ENCODE measurements at places on chromosomes 2 and 18.

DNA sequence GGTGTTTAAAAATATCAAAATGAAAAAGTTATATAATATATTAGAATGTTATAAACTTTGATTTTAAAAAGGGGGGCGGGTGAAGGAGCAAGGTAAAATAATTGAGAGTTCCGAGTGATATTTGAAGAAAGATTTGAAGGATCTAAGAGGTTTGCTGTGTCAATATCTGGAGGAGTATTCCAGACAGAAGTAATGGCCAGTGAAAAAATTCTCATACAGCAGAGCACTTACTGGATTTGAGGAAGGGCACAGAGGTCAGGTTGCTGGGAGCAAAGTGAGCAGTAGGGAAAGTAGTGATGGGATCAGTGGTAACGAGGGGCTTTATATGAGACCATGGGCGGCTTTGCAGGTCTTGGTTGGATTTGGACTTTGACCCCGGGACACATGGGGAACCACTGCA is 531.5 kb downstream of the ADCYAP1 start:
- DNase-seq = no peak

- DNase-seq = no peak
Measured at GRCh38 chr2:35831385-35831784, 524.2 kb upstream of the CRIM1 start.

DNA sequence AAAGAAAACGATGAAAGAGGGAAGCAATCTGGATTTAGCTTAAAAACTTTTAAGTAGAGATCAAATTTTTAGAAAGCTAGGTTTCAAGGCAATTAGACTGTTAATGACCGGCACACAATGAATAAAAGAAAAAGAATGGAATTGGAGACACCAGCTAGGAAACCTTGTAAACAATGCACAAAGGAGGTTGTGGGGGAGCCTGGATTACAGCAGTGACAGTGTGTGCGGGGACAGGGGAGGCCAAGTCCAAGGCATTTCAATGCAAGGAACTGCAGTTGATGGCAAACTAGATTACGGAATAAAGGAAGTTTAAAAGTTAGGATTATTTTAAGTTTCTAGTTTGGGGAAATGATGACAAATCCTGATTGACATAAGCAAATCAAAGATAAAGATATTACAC is 74.5 kb downstream of the DTNB start:
- DNase-seq = no peak

GRCh38 chr2:177639262-177639914 is 246.8 kb downstream of the AGPS start:
- no peak for DNase-seq

DNA sequence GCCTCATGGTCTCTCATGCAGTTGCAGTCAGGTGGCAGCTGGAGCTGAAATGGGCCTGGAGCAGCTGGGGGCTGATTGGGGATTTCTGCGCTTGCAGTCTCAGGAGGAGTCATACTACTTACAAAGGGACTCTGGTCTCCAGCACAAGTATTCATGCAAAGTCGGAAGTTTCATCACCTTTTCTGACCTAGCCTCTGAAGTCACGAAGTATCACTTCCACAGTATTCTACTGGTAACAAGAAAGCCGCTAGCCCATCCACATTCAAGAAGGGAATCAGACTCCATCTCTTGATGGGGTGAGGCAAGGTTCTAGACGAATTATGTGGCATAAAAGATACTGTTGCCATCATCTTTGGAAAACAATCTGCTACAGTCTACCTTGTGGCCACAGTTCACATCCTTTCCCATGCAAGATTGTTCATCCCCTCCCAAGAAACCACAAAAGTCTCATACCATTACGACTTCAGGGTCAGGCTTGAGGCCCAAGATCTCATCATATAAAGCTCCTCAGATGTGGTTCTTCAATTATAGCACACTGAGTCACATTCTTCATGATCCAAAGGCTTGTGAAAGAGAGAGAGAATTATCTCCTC is 95.3 kb downstream of the SMC6 start:
- no peak for DNase-seq

All from activated T-helper 2 cell treated with anti-CD3 and anti-CD28 coated beads, Interferon-gamma antibody, Interleukin-2, Interleukin-4, amounts not matched to agents 10 μg/mL and 5 μg/mL and 100 μg/mL, durations not matched to agents 14 hours and 24 hours and 36 hours (primary cell).